ENCODE measurements at places on chromosomes 1 and 21. TPM values are rescaled to one million over a fixed set of nuclear protein-coding genes. Genes with fewer than 3 reads are reported as not detected.

GRCh38 chr1:36503733-36504132 lies 21.0 kb upstream of the CSF3R start:
- no peak for DNase-seq
- no peaks in the 10 kb centered on the region for H3K36me3 ChIP-seq
- no peak overlapping the region for H3K4me3 ChIP-seq
- no peaks in the 10 kb centered on the region for H3K4me1 ChIP-seq
- H3K27me3 ChIP-seq, result no peaks in the 10 kb centered on the region

DNA sequence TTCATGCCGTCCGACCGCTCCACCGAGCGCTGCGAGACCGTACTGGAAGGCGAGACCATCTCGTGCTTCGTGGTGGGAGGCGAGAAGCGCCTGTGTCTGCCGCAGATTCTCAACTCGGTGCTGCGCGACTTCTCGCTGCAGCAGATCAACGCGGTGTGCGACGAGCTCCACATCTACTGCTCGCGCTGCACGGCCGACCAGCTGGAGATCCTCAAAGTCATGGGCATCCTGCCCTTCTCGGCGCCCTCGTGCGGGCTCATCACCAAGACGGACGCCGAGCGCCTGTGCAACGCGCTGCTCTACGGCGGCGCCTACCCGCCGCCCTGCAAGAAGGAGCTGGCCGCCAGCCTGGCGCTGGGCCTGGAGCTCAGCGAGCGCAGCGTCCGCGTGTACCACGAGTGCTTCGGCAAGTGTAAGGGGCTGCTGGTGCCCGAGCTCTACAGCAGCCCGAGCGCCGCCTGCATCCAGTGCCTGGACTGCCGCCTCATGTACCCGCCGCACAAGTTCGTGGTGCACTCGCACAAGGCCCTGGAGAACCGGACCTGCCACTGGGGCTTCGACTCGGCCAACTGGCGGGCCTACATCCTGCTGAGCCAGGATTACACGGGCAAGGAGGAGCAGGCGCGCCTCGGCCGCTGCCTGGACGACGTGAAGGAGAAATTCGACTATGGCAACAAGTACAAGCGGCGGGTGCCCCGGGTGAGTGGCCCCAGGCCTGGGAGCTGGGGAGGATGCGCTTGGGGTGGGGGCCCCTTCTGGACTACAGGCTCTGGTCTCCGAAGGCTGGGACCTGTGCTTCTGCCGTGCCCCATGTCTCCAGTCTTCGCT lies 1.1 kb downstream of the SKI start:
- peaks cover 26% of the 10 kb centered on the region for H3K4me1 ChIP-seq
- peak overlapping the region; percentile 67 for H3K27ac ChIP-seq
- peak overlapping the region; percentile 73 for H3K4me3 ChIP-seq
- no peak for DNase-seq
- H3K27me3 ChIP-seq, result peaks cover 56% of the 10 kb centered on the region
- no peaks in the 10 kb centered on the region for H3K36me3 ChIP-seq

DNA sequence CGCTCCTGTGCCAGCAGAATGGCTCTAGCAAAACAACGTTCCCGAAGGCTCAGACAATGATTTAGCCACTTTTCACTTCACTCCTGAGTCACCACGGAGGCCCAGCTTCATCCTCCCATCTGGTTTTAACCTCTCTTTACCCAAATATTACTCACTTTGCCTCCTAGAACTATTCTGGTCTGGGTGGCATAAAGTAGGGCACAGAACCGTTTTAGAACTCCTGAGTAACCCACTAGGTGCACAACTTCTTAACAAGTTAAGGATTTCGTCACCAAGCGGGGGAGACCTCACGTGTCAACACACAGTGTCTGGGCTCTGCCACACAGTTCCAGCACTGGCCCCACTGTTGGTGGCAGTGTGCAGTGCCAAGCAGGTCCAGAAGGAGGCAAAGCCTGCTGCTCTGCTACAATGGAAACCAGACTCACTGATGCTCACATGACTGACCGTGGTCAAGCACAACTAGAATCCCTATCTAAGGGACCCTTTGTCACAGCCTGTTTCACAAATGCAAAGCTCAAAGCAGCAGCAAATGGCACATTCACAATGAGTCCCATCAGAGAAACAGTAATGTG lies 121.7 kb downstream of the SIPA1L2 start:
- no peaks in the 10 kb centered on the region for H3K4me1 ChIP-seq
- H3K36me3 ChIP-seq, result no peaks in the 10 kb centered on the region
- H3K4me3 ChIP-seq, result no peak overlapping the region

Gene PLEKHA6
- 1.4 TPM for polyA plus RNA-seq

Gene PHTF1
- 9.8 TPM for polyA plus RNA-seq

Gene GSTM2
- polyA plus RNA-seq, result 100 TPM
